Activated CD4-positive, alpha-beta T cell treated with anti-CD3 and anti-CD28 coated beads for 36 hours (primary cell): ENCODE measurements at places on chromosomes 6 and 20. TPM values are rescaled to one million over a fixed set of nuclear protein-coding genes. Genes with fewer than 3 reads are reported as not detected.

PRR18 gene
- not detected for total RNA-seq

ISM1 gene
- total RNA-seq = 0.48 TPM

NTSR1 gene
- total RNA-seq = 0.14 TPM

EPB41L1 gene
- total RNA-seq = 1.5 TPM

PRR3 gene
- 29.4 TPM for total RNA-seq

PRSS16 gene
- total RNA-seq = 1.5 TPM
